HFF-Myc (cell line): ENCODE measurements at places on chromosomes 4 and X.

DNA sequence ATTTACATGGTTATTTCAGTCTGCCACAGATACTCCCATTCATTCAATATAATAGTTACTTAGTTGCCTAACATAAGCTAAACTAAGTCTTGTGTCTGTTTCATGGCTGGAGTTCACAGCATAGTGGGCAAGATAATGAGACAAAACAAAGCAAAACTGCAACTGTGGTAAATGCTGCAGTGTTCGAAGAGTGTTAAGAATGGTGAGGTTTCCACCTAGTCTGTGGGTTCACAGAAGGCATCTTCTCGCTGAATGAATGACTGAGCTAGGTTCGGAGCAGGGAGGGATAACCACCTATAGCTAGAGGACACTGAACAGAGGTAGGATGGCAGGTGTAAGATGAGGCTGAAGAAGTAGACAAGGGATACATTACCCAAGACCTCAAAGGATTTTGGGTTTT is 171.0 kb downstream of the FBXW7 start:
- DNase-seq: no peak

- no peak for DNase-seq
Observed at GRCh38 chr4:24322995-24323394, 261.4 kb downstream of the DHX15 start.

GRCh38 chr4:75302648-75303047 is 211.6 kb downstream of the RCHY1 start:
- no peak for DNase-seq

GRCh38 chr4:181874602-181875001 is 368.6 kb upstream of the TENM3 start:
- no peak for DNase-seq

DNA sequence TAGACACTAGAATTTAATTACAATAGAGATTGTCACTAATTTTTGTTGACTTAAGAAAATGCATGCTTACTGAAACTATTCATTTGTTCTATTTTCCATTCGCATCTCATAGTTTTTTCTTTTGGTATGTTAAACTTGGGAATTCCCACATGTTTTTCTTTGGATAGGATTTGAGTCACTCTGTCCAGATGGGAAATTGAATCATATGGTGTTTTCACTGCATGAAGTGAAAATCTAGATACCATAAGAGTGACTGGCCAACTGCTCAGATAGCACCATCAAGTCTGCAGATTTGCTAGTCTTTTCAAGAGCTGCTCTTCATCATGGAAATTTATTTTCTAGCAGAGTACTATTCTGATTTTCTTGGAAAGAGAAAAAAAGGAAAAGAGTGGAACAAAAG is 172.6 kb downstream of the FAM47B start:
- DNase-seq: no peak

- DNase-seq: no peak
Observed at GRCh38 chr4:38917481-38918025, 49.9 kb downstream of the FAM114A1 start.

- DNase-seq: no peak
Observed at GRCh38 chrX:110082161-110082560, 79.2 kb downstream of the TMEM164 start.

DNA sequence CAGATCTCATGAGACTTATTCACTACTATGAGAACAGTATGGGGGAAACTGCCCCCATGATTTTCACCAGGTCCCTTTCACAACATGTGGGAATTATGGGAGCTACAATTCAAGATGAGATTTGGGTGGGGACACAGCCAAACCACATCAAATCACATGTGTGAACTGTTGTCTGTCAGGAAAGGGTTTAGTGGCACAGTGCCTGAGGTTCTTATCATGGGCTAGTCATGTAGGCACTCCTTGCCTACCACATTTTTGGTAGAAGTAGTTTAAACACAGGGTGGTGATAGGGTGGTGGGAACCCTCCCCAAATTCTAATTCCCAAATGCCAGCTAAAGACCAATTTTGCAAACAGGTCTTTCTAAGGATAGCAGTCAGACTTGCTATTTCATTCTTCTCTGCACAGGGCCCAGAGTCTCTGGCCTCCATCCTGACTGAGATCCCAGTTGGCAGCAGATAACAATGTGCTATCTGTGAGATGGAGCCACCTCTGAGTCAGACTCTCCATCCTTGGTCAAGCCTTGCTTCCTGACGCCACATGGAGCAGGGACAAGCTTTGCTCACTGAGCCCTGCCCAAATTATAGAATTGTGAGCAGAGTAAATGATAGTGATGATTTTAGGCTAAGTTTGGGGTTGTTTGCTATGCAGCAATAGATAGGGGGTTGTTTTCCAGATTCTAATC is 33.5 kb upstream of the SETD7 start:
- DNase-seq: no peak

GRCh38 chrX:110004215-110004614 is 1.3 kb downstream of the TMEM164 start:
- DNase-seq: no peak

GRCh38 chr4:171644430-171645057 is 168.7 kb upstream of the GALNTL6 start:
- DNase-seq: no peak

GRCh38 chr4:8501781-8502180 is 61.2 kb downstream of the TRMT44 start:
- DNase-seq: no peak

DNA sequence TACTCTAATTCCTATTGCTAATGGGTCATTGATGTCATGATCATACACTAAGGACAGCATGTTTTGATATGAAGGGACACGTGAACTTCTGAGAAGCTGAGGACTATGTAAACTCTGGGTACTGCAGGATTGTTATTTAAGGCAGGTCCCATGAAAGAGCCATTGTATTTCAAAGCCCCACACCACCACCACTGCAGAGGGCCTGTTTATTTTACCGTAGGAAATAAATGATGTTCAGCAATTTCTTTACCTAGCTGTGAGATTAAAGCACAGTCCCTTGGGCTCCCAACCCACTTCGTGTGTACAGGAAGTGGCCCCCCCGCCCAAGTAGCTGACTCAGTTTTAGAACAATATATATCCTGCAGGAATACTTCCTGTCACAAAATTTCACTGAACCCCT is 89.8 kb upstream of the ACSL4 start:
- DNase-seq: no peak

- DNase-seq: no peak
Observed at GRCh38 chr4:168755598-168756477, 254.2 kb downstream of the CBR4 start.

GRCh38 chrX:129144172-129145038 is 378.9 kb downstream of the SMARCA1 start:
- DNase-seq: no peak

DNA sequence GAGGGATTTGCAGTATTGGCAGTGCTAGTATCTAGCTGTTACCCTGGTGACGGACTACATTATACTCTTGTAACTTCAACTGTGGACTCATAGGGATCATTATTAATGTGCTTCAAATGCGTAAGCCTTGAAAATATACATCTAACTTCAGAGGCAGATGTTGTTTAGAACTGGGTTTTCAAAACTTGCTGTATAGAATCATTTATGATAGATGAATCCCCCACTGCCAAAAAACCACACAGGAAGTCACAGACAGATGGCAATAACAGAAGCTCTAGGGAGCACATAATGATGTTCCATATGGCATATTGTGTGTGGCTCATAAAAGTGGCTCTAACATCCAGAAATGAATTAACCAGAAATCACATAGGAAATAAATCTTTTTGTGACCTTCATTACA is 62.3 kb upstream of the RELL1 start:
- DNase-seq: no peak

GRCh38 chr4:137545461-137545861 is 13.2 kb upstream of the PCDH18 start:
- no peak for DNase-seq

GRCh38 chr4:155795991-155796390 is 37.2 kb downstream of the GUCY1B1 start:
- no peak for DNase-seq

DNA sequence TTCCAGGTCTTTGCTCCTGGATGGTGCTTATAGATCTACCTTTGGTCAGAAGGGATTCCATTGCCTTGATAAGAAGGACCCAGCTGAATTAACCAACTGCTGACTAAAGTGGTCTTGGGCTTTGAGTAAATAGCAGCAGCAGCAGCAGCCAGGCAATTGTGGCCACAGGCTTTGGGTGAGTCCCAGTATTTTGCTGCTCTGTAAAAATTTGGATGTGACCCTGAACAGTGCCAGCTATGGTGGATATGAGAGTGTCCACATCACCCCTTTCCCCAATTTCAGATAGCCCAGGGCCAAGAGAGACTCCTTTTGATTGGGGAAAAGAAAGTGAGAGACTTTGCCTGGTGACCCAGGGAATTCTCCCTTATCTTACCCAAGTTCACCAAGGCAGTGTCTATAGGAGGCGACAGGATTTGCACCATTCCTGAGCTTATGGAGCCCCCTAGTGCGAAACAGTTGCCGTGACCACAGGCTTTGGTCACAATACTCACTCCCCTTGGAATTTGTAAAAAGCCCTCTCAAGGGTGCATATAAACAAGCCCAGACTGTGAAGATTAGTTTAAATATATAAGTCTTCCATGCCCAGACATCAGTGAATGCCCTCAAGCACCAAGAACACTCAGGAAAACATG is 518.0 kb downstream of the TMA16 start:
- no peak for DNase-seq

GRCh38 chrX:120797188-120797851 is 78.3 kb downstream of the CT47B1 start:
- DNase-seq: no peak

GRCh38 chr4:147134536-147135210 is 189.0 kb upstream of the TTC29 start:
- no peak for DNase-seq

DNA sequence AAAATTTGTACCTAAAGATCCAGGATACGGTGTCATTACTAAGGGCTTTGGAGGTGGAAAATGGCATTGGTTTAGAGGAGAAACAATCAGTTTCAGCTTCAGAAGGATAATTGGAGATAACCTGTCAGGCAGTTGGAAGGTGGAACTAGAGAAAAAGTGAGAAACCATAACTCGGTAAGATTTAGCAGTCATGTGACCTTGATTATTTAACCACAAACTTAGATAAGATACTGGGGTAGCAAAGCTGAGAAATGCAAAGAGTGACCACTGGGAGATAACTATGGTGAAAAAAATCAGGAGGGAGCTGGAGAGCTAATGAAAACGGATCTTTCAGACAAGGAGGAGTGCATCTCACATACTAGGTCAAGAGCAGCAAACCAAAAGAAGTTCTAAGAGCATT is 58.3 kb upstream of the SMARCA5 start:
- no peak for DNase-seq

DNA sequence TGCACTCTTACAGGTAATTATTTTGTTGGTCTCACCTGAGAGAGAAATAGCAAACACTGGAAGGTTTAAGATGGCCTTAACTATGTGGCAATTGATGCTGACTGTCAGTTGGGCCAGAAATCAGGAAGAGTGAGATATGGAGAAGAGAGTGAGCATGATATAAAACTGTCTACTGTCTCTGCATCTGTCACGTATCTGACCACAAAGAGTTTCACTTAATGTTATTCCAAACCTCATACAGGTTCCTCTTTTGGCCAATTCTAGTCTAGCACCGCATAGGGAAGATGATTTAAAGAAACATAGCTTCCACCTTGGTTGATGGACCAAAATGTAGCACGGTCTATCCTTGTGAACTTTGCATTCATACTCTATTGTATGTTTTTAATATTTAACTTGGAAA is 381.0 kb upstream of the BOD1L1 start:
- DNase-seq: no peak

DNA sequence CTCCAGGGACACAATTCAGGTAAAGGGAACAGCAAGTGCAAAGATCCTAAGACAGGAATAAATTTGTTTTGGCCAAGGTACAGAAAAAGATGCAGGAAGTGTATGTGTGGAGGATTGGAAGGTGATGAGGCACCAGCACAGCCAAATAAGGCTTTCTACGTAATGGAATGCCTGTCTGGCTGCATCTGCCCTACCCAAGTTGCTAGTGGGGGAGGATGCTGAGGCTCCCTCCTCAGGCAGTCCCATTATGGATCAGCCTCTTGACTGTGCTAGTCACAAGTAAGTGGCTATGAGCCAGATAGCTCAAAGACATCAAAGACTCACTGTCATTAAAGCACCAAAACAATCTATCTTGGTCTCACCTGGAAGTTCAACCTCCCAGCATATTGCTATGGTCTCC is 300.9 kb upstream of the FAT4 start:
- DNase-seq: no peak

GRCh38 chr4:152101556-152102435 is 341.0 kb upstream of the GATB start:
- DNase-seq: no peak

- no peak for DNase-seq
Observed at GRCh38 chr4:109215506-109215905, 87.0 kb downstream of the COL25A1 start.

- DNase-seq: no peak
Observed at GRCh38 chrX:46991664-46992063, 79.4 kb downstream of the JADE3 start.

GRCh38 chr4:25696409-25696808 is 40.8 kb downstream of the SLC34A2 start:
- no peak for DNase-seq

DNA sequence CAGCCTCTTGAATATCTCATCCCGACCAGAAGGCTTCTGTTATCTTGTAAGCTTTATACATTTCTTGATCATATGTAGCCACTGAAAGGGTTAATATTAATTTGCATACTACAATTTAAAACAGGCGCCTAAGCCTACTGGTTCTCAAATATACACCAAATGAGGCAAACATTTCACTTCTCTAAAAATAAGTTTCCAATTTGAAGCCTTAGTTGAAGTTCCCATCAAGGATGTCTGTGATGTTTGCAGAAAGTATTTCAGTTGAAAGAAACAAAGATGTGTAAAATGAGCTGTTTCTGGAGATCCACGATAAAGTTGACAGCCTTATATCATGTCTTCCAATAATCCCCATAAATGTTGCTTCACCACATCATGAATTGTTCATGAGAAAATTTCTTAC is 70.6 kb downstream of the KIT start:
- DNase-seq: no peak

DNA sequence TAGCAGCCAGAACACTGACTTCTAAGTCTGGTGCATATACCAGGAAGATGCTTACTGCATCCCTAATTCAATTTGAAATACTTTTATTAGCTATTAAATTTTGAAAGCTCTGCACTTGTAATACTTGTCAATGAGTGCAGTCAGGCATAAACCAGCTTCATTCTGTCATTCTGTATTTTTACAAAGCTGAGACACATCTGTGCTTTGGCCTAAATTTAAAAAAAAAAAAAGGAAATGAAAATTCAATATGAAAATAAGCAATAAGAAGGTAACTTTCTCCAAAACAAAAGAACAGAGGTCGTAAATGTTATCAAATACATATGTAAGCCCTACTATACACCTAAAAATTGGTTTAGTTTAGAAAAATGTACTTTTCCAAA is 7.0 kb downstream of the SMIM14 start:
- no peak for DNase-seq

GRCh38 chr4:145821766-145822165 is 116.9 kb downstream of the ZNF827 start:
- DNase-seq: no peak
